Neural crest cell (in vitro differentiated cells): ENCODE measurements at places on chromosomes 6 and 20. TPM values are rescaled to one million over a fixed set of nuclear protein-coding genes. Genes with fewer than 3 reads are reported as not detected.

The EMILIN3 gene
- 6.9 and 7.5 TPM in 2 replicates for total RNA-seq

The SLC22A7 gene
- 0.37 TPM in 1 of 2 replicates, not detected in the other for total RNA-seq

The RIN2 gene
- 19.9 and 22.1 TPM in 2 replicates for total RNA-seq

The SLA2 gene
- 0.16 TPM in 1 of 2 replicates, not detected in the other for total RNA-seq

The WFDC5 gene
- total RNA-seq, result not detected in 2 replicates

The SPDEF gene
- total RNA-seq, result 0.12 TPM in 1 of 2 replicates, not detected in the other

The TASP1 gene
- 7.7 and 10.5 TPM in 2 replicates for total RNA-seq

The CD2AP gene
- total RNA-seq, result 12.4 and 12.5 TPM in 2 replicates

The NRSN1 gene
- total RNA-seq, result 0.48 and 0.54 TPM in 2 replicates

The SLC17A1 gene
- not detected in 2 replicates for total RNA-seq

The PHF3 gene
- total RNA-seq, result 46.2 and 48.1 TPM in 2 replicates

The KIFC1 gene
- total RNA-seq, result 123 and 124 TPM in 2 replicates

The FILIP1 gene
- 0.79 and 0.89 TPM in 2 replicates for total RNA-seq

The BMP7 gene
- total RNA-seq, result 13.8 and 14.5 TPM in 2 replicates

The PRICKLE4 gene
- total RNA-seq, result 2.9 and 4.1 TPM in 2 replicates

The LCA5 gene
- 4.6 and 4.7 TPM in 2 replicates for total RNA-seq

The BAK1 gene
- total RNA-seq, result 29.9 and 32.9 TPM in 2 replicates

The EBF4 gene
- 23.2 and 24.6 TPM in 2 replicates for total RNA-seq

The SAMD5 gene
- 1.5 and 1.6 TPM in 2 replicates for total RNA-seq

The C20orf141 gene
- not detected in 2 replicates for total RNA-seq

The GRIK2 gene
- 10.5 and 11.0 TPM in 2 replicates for total RNA-seq

The VGLL2 gene
- total RNA-seq, result 0.16 and 0.25 TPM in 2 replicates

The ZNFX1 gene
- total RNA-seq, result 10.0 and 10.4 TPM in 2 replicates

The OTOR gene
- total RNA-seq, result not detected in 2 replicates

The BTNL2 gene
- total RNA-seq, result not detected in 2 replicates

The RHAG gene
- total RNA-seq, result not detected in 2 replicates

The SDCBP2 gene
- 1.6 and 2.4 TPM in 2 replicates for total RNA-seq

The HLA-F gene
- total RNA-seq, result 0.98 and 1.4 TPM in 2 replicates

The GABRR1 gene
- total RNA-seq, result 0.12 TPM in 1 of 2 replicates, not detected in the other

The VARS2 gene
- total RNA-seq, result 61.3 and 68.2 TPM in 2 replicates

The SIM1 gene
- 0.55 and 0.58 TPM in 2 replicates for total RNA-seq

The RAET1G gene
- total RNA-seq, result not detected in 2 replicates

The PTK7 gene
- total RNA-seq, result 101 and 106 TPM in 2 replicates

The CDC25B gene
- 46.5 and 47.5 TPM in 2 replicates for total RNA-seq

The MUCL3 gene
- not detected in 2 replicates for total RNA-seq

The STX7 gene
- total RNA-seq, result 30.0 and 34.5 TPM in 2 replicates

The TRAM2 gene
- 20.2 and 20.4 TPM in 2 replicates for total RNA-seq

The PRDM13 gene
- total RNA-seq, result 0.09 and 0.14 TPM in 2 replicates

The MAP7 gene
- total RNA-seq, result 1.3 and 1.4 TPM in 2 replicates

The ADNP gene
- 132 and 140 TPM in 2 replicates for total RNA-seq

The CD93 gene
- total RNA-seq, result 0.44 and 0.50 TPM in 2 replicates

The HMGCLL1 gene
- total RNA-seq, result 0.73 and 0.75 TPM in 2 replicates

The TMEM74B gene
- 2.7 and 3.3 TPM in 2 replicates for total RNA-seq

The TFAP2B gene
- total RNA-seq, result 66.1 and 73.3 TPM in 2 replicates

The RCAN2 gene
- 3.6 TPM in 2 replicates for total RNA-seq

The PGC gene
- not detected in 2 replicates for total RNA-seq

The HLA-DOA gene
- total RNA-seq, result 1.7 and 2.8 TPM in 2 replicates

The ANGPT4 gene
- total RNA-seq, result 0.07 TPM in 1 of 2 replicates, not detected in the other

The CRISP3 gene
- total RNA-seq, result not detected in 2 replicates

The MAP3K5 gene
- total RNA-seq, result 0.09 TPM in 2 replicates

The TREML2 gene
- total RNA-seq, result not detected in 2 replicates

The CRYBG1 gene
- 0.07 TPM in 1 of 2 replicates, not detected in the other for total RNA-seq

The CSNK2B gene
- total RNA-seq, result 185 and 188 TPM in 2 replicates
